AG10803 (cell line): ENCODE measurements at places on chromosomes 6 and 20.

- peak; percentile 54 for DNase-seq
These were observed 304.5 kb downstream of the PRL start for GRCh38 chr6:21992178-21992967.

DNA sequence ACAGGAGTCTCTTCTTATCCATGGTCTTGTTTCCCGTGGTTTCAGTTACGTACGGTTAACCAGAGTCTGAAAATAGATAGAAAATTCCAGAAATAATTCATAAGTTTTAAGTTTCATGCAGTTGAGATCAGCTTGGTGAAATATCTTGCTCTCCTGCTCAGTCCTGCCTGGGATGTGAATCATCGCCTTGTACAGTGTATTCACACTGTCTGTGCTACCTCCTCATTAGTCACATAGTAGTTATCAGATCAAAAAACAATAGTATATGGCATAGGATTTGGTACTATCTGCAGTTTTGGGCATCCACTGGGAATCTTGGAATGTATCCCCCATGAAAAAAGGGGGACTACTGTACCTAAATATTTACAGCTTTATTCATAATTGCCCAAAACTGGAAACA, 22.7 kb upstream of the MOCS1 start:
- peak; percentile 23 for DNase-seq

- no peak for DNase-seq
These were observed 6.1 kb upstream of the TMEM200A start for GRCh38 chr6:130359736-130360135.

DNA sequence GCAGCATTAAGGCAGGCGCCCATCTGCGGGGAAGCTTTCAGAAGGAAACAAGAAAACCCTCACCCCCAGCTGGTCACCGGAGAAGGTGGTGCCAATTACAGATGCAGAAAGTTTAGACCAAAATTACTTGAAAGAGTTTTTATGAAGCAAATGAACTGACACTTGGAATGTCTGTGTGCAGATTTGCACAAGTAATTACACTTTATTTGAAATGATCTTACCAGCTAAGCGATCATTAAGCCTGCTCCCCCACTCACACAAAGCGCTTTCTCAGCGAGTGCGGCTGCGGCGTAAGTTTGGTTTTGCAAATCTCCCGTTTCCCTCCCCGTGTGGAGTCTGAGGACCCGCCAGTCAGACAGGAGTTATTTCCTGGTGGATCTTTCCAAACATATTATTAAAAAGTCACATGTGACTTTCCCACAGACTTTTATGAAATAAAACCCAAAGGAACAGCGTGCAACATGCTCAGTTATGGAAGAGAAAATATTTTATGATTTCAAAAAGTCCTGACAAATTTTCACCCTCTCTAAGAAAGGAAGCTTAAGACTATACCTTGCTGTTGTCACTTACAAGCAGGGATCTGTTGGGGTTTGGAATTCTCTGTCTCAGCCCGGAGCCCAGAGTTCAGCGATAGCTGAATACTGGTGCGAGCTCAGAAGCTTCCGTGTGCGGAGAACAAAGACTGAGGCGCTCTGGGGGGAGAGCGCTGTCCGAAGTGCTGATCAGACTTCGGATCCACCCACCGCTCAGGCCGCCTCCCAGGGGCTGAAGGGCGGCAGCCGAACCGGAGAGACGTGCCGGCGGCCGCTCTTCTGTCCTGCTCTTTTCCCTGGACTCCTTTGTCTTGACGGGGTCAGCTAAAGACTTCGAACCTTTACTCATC, 2.7 kb upstream of the MYT1 start:
- DNase-seq = peak; percentile 20

- DNase-seq = no peak
These were observed 145.1 kb downstream of the MRPL14 start for GRCh38 chr6:43982084-43982625.

- no peak for DNase-seq
These were observed 37.1 kb downstream of the BEND6 start for GRCh38 chr6:56992036-56992435.

DNA sequence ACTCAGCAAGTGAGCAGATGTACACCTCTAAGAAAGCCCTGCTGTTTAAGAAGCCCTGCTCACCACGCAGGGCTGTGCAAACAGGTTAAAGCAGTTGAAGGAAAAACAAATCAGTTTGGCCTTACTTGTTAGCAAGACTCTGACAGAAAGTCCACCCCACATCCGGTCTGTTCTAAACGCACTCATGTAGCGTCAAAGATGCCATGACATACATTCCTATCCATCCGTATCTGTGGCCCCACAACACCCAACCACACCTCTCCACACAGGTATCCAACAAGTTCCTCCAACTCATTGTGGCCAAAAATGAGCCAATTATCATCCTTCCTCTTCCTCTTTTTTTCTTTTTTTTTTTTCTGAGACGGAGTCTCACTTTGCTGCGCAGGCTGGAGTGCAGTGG, 22.8 kb upstream of the RAB22A start:
- DNase-seq = no peak

DNA sequence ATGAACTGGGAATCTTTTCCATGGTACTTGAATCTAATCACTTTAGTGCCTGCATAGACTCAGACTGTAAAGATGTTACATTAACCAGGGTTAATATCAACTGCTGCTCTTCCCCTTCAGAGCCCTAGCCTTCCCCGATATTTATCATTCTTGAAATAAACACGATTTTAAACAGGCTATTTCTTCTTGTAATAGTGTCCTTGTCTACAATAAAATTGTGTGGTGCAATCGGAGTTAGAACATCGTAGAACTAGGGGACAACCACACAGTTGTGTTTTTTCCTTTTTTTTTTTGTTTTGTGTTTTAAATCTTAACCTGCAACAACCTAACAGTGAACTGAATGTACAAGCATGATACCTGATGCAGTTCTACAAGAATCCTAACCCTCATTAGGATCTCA, 4.5 kb downstream of the GJA1 start:
- no peak for DNase-seq

DNA sequence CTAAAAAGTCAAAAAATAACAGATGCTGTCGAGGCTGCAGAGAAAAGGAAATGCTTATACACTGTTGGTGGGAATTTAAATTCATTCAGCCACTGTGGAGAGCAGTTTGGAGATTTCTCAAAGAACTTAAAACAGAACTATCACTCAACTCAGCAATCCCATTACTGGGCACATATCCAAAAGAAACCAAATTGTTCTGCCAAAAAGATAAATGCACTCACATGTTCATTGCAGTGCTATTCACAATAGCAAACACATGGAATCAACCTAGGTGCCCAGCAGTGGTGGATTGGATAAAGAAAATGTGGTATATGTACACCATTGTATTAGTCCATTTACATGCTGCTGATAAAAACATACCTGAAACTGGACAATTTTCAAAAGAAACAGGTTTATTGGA, 116.0 kb upstream of the VGLL2 start:
- no peak for DNase-seq

- peak; percentile 35 for DNase-seq
These were observed 146.8 kb downstream of the RPS12 start for GRCh38 chr6:132961122-132961521.

DNA sequence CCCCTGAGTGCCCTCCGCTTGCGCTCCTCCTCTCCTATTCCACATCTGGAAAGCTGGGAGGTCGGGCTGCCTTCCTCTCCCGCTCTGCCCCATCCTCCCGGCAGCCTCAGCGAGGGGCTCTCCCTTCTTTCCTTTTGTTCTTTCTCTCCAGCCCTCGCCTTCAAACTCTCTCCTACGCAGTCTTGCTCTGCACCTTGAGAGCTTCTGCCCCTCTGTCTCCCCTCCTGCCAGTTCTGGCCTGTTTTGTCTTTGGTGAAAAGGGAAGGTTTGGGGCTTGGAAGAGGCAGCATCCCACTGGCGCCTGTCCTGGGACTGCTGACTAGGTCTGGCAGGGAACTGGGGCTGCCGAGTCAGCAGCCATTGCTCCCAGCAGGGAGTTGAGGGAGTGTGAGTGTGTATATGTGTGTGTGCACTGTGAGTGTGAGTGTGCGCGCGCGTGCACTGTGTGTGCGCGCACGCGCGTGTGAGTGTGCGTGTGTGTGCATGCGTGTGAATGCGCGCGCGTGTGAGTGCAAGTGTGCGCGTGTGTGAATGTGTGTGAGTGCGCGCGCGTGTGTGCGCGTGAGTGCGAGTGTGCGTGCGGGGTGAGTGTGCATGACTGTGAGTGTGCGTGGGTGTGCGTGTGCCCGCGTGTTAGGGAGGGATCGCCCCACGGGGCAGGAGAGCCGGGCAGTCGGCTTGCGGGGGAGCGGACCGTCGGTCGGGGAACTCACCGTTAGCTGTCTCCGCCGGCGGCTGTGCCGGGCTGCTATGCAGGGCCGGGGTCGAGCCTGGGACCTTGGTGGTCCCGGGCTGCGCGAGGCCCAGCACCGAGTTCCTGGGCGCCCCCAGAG, 523 bp downstream of the CPXM1 start:
- no peak for DNase-seq

DNA sequence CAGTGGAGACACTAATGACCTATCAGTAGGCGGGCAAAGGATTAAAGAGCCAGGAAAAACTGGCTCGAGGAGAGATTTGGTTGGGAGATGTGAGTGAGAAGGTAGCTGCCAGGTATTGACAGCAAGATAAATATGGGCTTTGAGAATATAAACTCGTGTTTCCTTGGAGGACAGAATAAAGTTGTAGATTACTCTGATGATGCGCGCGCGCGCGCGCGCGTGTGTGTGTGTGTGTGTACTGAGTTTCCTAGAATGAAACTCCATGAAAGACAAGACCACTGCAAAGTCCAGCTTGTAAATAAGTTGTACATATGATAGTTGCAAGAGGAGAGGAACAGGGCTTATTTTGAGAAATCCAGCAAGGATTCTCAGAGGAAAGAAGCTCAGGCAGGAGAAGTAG, 13.3 kb upstream of the TREM2 start:
- no peak for DNase-seq

GRCh38 chr6:140854318-140854717, 1278.4 kb upstream of the GJE1 start:
- DNase-seq = peak; percentile 29

- no peak for DNase-seq
These were observed 7.5 kb upstream of the GLP1R start for GRCh38 chr6:39041072-39041471.

- no peak for DNase-seq
These were observed 367.6 kb upstream of the JAG1 start for GRCh38 chr20:11041396-11041795.

GRCh38 chr20:56720620-56721213, 91.6 kb downstream of the TFAP2C start:
- no peak for DNase-seq

GRCh38 chr6:25446830-25447569, 167.8 kb downstream of the CARMIL1 start:
- no peak for DNase-seq

DNA sequence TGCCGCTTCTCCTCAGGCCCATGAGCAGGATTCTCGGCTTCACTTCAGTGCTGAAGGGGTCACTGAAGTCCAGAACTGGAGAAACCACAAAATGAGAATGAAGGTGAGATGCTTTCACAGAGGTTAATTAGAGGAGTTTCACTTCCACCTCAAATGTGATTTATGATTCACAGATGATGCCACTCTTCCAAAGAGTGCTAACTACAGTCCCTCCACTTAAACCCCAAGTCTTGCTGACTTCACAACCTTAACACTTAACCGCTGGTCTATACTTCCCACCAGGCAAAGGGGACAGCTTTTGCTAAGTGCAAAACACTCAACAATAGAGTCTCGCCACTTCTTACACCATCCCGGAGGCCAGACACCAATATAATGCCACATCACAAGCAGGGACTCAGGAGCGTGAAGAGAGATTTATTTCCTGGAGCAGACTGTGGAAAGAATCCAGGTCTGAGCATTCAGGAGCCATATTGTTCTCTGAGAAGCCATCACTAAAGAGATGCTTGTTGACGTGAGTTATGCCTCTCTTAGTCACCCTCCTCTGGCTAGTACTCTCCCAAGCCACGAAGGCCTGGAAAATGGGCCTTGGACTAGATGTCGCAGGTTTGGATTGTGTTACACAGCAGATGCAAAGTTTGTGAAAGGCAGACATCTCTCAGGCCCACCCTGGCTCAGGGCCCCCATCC, 24.4 kb downstream of the RRAGD start:
- no peak for DNase-seq

DNA sequence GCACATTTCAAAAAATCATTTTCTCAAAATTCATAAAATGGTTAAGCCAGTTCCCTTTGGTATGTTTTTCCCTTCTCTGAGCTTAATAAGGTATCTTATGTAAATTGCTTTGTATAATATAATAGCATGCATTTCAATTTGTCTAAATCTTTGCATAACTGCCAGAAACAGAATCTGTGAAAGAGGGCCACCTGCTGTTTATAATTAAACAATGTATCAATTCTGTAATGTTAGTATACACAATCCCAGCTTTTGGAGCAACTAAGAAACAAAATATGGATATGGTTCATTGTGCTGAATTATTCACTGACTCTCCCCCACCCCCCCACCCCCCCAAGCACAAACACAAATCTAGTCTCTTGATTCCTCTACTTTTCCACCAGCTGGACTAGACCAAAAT, 54.8 kb downstream of the GPX5 start:
- no peak for DNase-seq

DNA sequence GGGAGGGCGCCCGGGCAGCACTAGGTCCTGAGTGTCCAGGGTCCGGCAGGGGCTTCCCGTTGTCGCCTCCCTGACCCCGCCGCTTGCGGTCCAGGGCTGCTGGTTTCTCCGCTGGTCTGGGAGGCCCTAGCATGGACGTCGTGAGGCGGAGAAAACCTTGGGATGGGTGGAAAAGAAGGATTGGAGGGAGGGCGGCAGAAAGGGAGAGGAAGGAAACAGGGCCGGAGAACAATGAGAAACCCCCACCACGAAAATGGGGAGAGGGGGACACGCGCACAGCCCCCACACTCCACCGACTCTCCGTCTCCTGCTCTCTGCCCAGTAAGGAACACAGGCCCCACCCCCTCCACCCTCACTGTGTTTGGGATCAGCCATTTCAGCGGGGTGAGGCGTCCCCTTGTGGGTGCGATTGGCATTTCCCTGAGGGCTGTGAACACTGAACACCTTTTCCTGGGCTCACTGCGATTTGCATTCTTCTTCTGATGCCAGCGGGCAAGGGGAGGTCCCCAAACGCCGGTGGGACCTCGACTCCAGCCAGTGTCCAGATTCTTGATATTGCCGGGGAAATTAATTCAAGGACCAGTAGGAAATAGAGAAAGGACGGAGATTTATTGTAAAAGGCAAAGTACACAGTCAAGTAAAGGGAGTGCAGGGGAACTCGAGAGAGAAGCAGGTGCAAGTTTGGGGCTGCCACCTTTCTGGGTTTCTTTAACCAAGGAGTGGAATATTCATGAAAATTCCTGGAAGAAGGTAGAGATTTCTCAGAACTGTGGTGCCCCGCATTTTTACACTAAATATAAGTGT, 3.3 kb upstream of the RAET1G start:
- DNase-seq = peak; percentile 68

DNA sequence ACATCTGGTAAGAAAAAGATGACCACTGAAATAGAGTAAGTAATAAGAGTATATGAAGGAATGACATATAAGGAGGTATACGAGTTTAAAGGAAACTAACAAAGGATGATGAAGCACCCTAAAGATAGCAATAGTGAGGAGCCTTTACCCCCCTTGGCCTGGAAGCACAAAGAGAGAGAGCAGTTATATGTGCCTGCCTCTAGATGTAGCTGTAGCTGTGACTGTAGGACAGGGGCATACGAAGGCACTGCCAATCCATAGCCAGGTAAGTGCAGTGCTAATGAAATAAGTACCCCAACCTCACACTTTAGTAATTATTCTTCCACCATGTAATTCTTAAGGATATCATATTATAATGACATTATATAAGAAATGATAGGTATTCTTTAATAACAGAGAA, 90.1 kb upstream of the FKBP1C start:
- no peak for DNase-seq

GRCh38 chr20:4299773-4300172, 284.4 kb upstream of the RNF24 start:
- peak; percentile 79 for DNase-seq

GRCh38 chr6:81450180-81450579, 302.3 kb downstream of the TENT5A start:
- peak; percentile 81 for DNase-seq
